Right lobe of liver (tissue), 6 donors: ENCODE measurements at places on chromosomes 1 and 21. TPM values are rescaled to one million over a fixed set of nuclear protein-coding genes. Genes with fewer than 3 reads are reported as not detected.

- no peaks in the 10 kb centered on the region for H3K36me3 ChIP-seq
- DNase-seq: no peak
- no peaks in the 10 kb centered on the region for H3K27me3 ChIP-seq
- H3K27ac ChIP-seq: no peak overlapping the region
- H3K4me3 ChIP-seq: no peak overlapping the region
These were observed 189.9 kb downstream of the ZC3H11B start for GRCh38 chr1:219422811-219423598.

DNA sequence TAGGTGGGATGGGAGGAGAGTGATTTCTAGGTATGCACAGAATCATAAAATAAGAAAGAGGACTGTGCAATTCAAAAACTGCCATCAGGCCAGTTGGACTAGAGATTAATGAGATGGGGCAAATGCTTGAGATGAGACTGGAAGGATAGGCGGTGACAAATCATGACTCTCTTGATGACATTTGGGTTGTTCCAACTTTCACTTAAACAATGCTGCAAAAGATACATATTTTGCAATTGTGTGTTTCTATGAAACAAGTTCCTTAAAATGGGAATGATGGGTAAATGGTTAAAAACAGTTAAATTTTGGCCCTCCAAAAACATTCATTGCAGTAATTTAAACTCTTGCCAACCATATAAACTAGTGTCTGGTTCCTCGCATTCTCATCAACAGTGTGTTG lies 55.2 kb downstream of the RNASEL start:
- no peaks in the 10 kb centered on the region for H3K27me3 ChIP-seq
- H3K4me1 ChIP-seq: no peaks in the 10 kb centered on the region
- no peaks in the 10 kb centered on the region for H3K36me3 ChIP-seq
- H3K4me3 ChIP-seq: no peak overlapping the region

DNA sequence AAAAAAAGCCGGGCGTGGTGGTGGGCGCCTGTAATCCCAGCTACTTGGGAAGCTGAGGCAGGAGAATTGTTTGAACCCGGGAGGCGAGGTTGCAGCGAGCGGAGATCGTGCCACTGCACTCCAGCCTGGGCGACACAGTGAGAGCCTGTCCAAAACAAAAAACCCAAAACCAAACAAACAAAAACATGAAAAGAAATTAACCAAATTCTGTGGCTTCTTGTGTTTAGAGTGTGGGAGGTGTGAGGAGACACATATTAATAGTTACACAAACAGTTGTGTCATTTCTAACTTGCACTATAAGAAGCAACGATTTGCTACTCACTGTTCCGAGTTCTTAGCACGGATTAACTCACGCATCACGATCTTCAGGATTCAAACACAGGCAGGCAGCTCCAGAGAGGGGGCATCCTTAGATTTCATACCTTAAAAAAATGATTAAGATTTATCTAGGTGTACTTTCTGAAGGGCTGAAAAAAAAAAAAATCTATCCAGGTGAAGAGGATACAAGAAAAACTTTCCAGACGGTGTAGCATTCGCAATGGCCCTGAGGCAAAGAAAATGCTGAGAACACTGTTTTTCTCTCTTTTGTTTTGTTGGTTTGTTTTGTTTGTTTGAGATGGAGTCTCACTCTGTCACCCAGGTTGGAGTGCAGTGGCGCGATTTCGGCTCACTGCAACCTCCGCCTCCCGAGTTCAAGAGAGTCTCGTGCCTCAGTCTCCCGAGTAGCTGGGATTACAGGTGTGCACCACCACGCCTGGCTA lies 713 bp upstream of the HMGCL start:
- peak overlapping the region; percentile 98 for H3K27ac ChIP-seq
- peaks cover 18% of the 10 kb centered on the region for H3K4me1 ChIP-seq
- DNase-seq: no peak
- no peaks in the 10 kb centered on the region for H3K27me3 ChIP-seq

CSTB gene
- 23.4 TPM for total RNA-seq

DNA sequence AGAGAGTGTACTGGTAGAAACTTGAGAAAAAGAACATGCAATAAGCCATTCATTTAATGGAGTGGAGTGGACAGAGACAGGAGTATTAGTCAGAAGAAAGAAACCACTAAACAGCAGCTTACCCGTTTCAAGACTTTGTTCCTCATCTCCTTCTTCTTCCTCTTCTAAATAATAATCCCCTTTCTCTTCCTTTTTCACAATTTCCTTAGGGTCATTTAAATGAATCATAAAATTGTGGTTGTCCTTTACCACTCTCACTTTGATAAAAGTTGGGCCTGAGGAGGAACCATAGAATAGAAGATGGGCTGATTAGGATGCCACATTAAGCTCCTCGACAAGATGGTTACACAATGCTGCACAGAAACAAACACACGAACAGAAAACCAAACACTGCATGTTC lies 109.6 kb downstream of the WDR3 start:
- H3K4me1 ChIP-seq: no peaks in the 10 kb centered on the region
- H3K27ac ChIP-seq: no peak overlapping the region
- H3K36me3 ChIP-seq: no peaks in the 10 kb centered on the region
- no peaks in the 10 kb centered on the region for H3K27me3 ChIP-seq
- no peak for DNase-seq

DNA sequence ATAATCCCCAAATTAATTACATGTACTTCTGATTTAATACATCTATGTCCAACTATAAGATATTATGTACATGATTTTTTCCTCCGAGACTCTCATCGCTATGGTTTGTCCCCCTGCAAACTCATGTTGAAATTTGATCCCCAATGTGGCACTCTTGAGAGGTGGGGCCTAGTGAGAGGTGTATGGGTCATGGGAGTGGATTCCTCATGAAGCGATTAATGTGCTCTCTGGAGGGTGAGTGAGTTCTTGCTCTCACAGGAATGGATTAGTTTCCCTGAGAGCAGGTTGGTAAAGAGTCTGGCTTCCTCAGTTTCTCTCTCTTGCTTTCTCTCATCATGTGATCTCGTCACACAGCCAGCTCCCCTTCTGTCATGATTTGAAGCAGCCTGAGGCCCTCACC lies 16.1 kb downstream of the HSF2BP start:
- no peak overlapping the region for H3K27ac ChIP-seq
- no peaks in the 10 kb centered on the region for H3K27me3 ChIP-seq
- no peaks in the 10 kb centered on the region for H3K36me3 ChIP-seq

CACYBP gene
- total RNA-seq: 37.1 TPM

UMODL1 gene
- total RNA-seq: 0.06 TPM

DNA sequence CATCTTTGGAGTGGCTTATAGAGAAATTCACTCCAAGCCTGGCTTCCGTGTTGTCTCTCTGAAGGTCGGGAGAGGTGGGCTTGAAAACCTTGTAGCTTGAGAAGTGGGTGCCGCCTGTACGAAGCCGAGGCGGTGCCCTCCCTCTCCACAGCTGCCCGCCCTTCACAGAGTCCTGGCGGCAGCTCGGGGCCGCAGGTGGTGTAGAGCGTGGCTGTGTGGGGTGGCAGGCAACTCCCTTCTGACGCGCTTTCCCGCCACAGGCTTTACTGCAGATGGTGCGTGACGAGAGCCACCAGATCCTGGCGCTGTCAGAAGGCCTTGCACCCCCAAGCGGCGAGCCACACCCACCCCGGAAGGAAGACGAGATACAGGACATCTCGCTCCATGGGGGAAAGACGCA lies 33.1 kb upstream of the DIP2A start:
- no peak overlapping the region for H3K4me3 ChIP-seq
- no peak overlapping the region for H3K27ac ChIP-seq
- DNase-seq: no peak
- no peaks in the 10 kb centered on the region for H3K27me3 ChIP-seq

SDE2 gene
- 8.1 TPM for total RNA-seq

DNA sequence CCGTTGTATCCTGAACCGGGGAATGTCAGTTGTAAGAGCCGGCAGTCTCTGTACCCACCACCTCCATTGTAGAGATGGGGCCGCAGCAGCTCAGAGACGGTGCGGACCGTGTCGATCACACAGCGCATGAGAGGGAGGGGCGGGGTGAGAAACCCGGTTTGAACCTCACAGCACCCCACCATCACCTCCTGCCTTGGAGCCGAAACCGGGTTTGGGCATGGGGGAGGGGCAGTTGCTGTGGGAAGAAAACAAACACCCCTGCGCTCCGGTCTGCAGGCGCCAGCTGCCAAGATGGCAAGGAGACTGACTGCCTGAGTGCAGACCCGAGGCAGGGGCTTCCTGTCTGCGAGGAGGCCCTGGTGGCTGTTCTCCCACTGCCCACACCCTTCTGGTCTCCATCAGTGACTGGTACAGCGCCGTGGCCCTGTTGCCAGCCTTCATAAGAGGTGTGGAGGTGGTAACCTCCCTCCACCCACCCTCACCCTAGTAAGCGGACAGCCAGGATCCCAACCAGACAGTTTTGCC lies 69.2 kb upstream of the SSBP3 start:
- no peaks in the 10 kb centered on the region for H3K27me3 ChIP-seq
- no peaks in the 10 kb centered on the region for H3K4me1 ChIP-seq
- peak overlapping the region; percentile 38 for H3K4me3 ChIP-seq
- no peak overlapping the region for H3K27ac ChIP-seq

GRCh38 chr1:152141971-152142584 lies 16.9 kb downstream of the RPTN start:
- H3K36me3 ChIP-seq: no peaks in the 10 kb centered on the region
- no peaks in the 10 kb centered on the region for H3K27me3 ChIP-seq
- no peak overlapping the region for H3K27ac ChIP-seq
- DNase-seq: no peak

- H3K36me3 ChIP-seq: no peaks in the 10 kb centered on the region
- peaks cover 29% of the 10 kb centered on the region for H3K4me1 ChIP-seq
- no peak for DNase-seq
- H3K4me3 ChIP-seq: no peak overlapping the region
- H3K27ac ChIP-seq: peak overlapping the region; percentile 5
These were observed 23.8 kb downstream of the HSD11B1 start for GRCh38 chr1:209728466-209728865.

DNA sequence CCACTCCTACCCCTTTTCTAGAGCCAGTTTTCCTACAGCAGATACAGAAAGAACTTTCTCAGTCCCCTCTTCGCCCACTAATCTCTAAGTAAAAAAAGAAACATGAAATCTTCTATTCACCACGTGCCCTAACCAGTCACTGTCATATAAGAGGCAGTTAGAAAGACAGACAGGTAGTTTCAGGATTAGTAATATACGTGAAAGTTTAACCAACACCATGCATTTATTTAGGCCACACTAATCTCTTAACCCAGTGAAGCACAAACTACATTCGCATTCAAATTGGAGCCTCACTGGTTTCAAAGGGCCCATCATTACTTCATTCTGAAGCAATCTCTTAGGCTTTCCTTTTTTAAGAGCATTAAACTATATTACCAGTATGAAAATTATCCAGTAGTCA lies 10.1 kb downstream of the GPATCH2 start:
- no peak overlapping the region for H3K4me3 ChIP-seq
- H3K27me3 ChIP-seq: no peaks in the 10 kb centered on the region
- no peak for DNase-seq

HTR1D gene
- total RNA-seq: not detected

CD247 gene
- total RNA-seq: 0.56 TPM

DNA sequence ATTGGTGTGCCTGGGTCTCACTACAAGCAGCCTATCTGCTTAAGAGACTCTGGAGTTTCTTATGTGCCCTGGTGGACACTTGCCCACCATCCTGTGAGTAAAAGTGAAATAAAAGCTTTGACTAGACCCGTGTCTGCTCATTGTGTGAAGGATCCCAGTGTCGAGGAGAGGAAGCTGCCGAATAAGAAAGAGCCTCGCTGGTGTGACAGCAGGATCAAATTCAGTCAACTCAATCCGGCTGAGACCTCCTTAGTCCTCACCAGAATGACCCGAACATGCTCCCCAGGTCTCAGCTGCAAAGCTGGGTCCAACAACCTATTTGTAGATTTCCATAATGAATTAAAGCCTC lies 14.8 kb downstream of the CD2 start:
- no peak overlapping the region for H3K27ac ChIP-seq
- DNase-seq: no peak
- H3K27me3 ChIP-seq: no peaks in the 10 kb centered on the region
- no peaks in the 10 kb centered on the region for H3K36me3 ChIP-seq
- no peak overlapping the region for H3K4me3 ChIP-seq
- no peaks in the 10 kb centered on the region for H3K4me1 ChIP-seq

RAD54L gene
- 2.5 TPM for total RNA-seq

BRINP2 gene
- total RNA-seq: 0.42 TPM

DNA sequence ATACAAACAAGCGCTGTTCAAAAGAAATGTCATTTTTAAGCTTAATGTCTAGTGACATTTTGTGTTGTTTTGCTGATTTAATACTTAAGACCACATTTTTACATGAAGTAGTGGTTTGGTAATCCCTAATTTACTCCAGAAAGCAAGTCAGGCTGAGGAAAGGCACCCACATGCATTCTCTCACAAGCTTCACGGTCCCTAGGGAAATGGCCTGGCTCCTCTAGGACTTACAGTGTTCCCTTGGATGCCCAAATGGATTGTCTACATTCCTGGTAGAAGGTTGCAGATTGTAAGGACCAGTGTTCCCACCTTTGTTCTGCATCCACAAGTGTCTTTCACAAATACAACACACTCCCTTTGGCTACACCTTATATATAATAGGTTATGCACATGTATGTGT lies 9.5 kb downstream of the GPSM2 start:
- H3K4me1 ChIP-seq: no peaks in the 10 kb centered on the region
- no peaks in the 10 kb centered on the region for H3K27me3 ChIP-seq
- no peaks in the 10 kb centered on the region for H3K36me3 ChIP-seq

- no peaks in the 10 kb centered on the region for H3K36me3 ChIP-seq
- no peak for DNase-seq
- H3K27ac ChIP-seq: no peak overlapping the region
- no peak overlapping the region for H3K4me3 ChIP-seq
- H3K27me3 ChIP-seq: no peaks in the 10 kb centered on the region
- no peaks in the 10 kb centered on the region for H3K4me1 ChIP-seq
These were observed 181.5 kb downstream of the GABPA start for GRCh38 chr21:25916226-25916625.

- H3K4me1 ChIP-seq: no peaks in the 10 kb centered on the region
- H3K27ac ChIP-seq: no peak overlapping the region
- H3K36me3 ChIP-seq: no peaks in the 10 kb centered on the region
- no peak overlapping the region for H3K4me3 ChIP-seq
- DNase-seq: no peak
- H3K27me3 ChIP-seq: no peaks in the 10 kb centered on the region
These were observed 73.9 kb upstream of the VTCN1 start for GRCh38 chr1:117284399-117285215.

GBP4 gene
- total RNA-seq: 12.6 TPM

GBP7 gene
- 24.6 TPM for total RNA-seq

GRCh38 chr1:221458447-221459156 lies 283.3 kb downstream of the DUSP10 start:
- no peaks in the 10 kb centered on the region for H3K36me3 ChIP-seq
- H3K27me3 ChIP-seq: no peaks in the 10 kb centered on the region
- DNase-seq: no peak
- H3K4me3 ChIP-seq: no peak overlapping the region
- no peaks in the 10 kb centered on the region for H3K4me1 ChIP-seq
- no peak overlapping the region for H3K27ac ChIP-seq

- no peaks in the 10 kb centered on the region for H3K4me1 ChIP-seq
- no peaks in the 10 kb centered on the region for H3K36me3 ChIP-seq
- no peaks in the 10 kb centered on the region for H3K27me3 ChIP-seq
- no peak for DNase-seq
- H3K27ac ChIP-seq: no peak overlapping the region
- H3K4me3 ChIP-seq: no peak overlapping the region
These were observed 22.7 kb upstream of the CD55 start for GRCh38 chr1:207298636-207299398.

- H3K27ac ChIP-seq: no peak overlapping the region
- no peak overlapping the region for H3K4me3 ChIP-seq
- no peaks in the 10 kb centered on the region for H3K27me3 ChIP-seq
- H3K36me3 ChIP-seq: no peaks in the 10 kb centered on the region
- no peaks in the 10 kb centered on the region for H3K4me1 ChIP-seq
These were observed 34.3 kb downstream of the GPR137B start for GRCh38 chr1:236176337-236177336.
